ENCODE measurements at places on chromosomes 16 and 17. TPM values are rescaled to one million over a fixed set of nuclear protein-coding genes. Genes with fewer than 3 reads are reported as not detected.

- H3K4me3 ChIP-seq: no peak overlapping the region
- no peak overlapping the region for H3K27ac ChIP-seq
- no peak for DNase-seq
- H3K36me3 ChIP-seq: peaks cover 2% of the 10 kb centered on the region
- no peaks in the 10 kb centered on the region for H3K27me3 ChIP-seq
These were observed 16.0 kb downstream of the CEP295NL start for GRCh38 chr17:78886954-78887353.

- no peak for DNase-seq
- H3K4me1 ChIP-seq: no peaks in the 10 kb centered on the region
- no peaks in the 10 kb centered on the region for H3K36me3 ChIP-seq
- H3K4me3 ChIP-seq: no peak overlapping the region
- H3K27me3 ChIP-seq: peaks cover 50% of the 10 kb centered on the region
These were observed 7.7 kb downstream of the ASIC2 start for GRCh38 chr17:33285413-33285812.

- no peak for DNase-seq
- H3K36me3 ChIP-seq: no peaks in the 10 kb centered on the region
- no peak within 1 kb of the TSS for H3K27ac ChIP-seq
These were observed at the start of gene CYGB for GRCh38 chr17:76537578-76538280. CYGB (minus strand) TSS chr17:76537709; CDS start chr17:76537542, 167 bp downstream.

- DNase-seq: no peak
- H3K27me3 ChIP-seq: peaks cover 14% of the 10 kb centered on the region
- H3K4me1 ChIP-seq: peaks cover 3% of the 10 kb centered on the region
- no peak overlapping the region for H3K27ac ChIP-seq
- no peak overlapping the region for H3K4me3 ChIP-seq
These were observed 396.6 kb upstream of the DYNLRB2 start for GRCh38 chr16:80144191-80144590.

Gene ATP1B2
- total RNA-seq: 2.1 TPM
